ENCODE measurements at places on chromosomes 1 and 21. TPM values are rescaled to one million over a fixed set of nuclear protein-coding genes. Genes with fewer than 3 reads are reported as not detected.

DNA sequence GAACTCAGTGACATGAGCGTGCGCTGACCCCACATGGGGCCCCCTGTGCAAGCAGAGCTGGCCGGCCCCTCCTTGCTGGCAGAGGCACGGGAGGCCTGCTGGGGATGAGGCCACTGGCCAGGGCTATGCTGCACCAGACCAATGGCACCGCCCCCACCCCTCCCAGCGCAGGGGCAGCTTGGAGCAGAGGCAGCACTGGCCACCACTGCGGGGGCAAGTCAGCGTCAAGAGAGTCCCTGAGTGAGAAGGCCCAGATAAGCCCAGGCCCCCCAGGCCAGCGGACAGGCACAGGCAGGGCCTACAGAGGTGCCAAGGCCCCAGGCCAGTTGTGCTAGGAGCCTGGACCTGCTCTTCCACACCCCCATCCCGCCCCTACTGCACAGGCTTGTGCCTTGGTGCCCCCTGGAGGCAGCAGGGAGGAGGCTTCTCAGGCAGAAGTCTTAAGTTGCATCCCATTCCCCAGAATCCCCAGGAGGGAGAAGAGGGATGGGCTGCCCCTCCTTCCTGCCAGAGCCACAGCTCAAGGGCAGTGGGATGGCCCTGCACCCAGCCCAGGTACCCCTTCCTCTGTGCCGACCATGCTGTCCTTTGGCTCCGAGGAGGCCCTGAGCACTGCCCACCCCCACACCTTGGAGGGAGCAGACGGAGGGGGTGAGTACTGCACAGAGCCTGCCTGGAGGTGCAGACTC is 35.8 kb downstream of the EPHX1 start:
- no peaks in the 10 kb centered on the region for H3K27me3 ChIP-seq
- no peak for DNase-seq
- peak overlapping the region; percentile 24 for H3K27ac ChIP-seq
- no peaks in the 10 kb centered on the region for H3K36me3 ChIP-seq
- H3K4me3 ChIP-seq = no peak overlapping the region

The CELA3B gene
- total RNA-seq = not detected

The PBX1 gene
- 0.80 TPM for total RNA-seq

The GUK1 gene
- 233 TPM for total RNA-seq

GRCh38 chr1:218785928-218786327 is 387.8 kb upstream of the LYPLAL1 start:
- no peaks in the 10 kb centered on the region for H3K4me1 ChIP-seq
- no peaks in the 10 kb centered on the region for H3K36me3 ChIP-seq
- H3K27me3 ChIP-seq = no peaks in the 10 kb centered on the region
- no peak overlapping the region for H3K4me3 ChIP-seq
- no peak overlapping the region for H3K27ac ChIP-seq
- DNase-seq = no peak
